ENCODE measurements at places on chromosomes 4 and X.

DNA sequence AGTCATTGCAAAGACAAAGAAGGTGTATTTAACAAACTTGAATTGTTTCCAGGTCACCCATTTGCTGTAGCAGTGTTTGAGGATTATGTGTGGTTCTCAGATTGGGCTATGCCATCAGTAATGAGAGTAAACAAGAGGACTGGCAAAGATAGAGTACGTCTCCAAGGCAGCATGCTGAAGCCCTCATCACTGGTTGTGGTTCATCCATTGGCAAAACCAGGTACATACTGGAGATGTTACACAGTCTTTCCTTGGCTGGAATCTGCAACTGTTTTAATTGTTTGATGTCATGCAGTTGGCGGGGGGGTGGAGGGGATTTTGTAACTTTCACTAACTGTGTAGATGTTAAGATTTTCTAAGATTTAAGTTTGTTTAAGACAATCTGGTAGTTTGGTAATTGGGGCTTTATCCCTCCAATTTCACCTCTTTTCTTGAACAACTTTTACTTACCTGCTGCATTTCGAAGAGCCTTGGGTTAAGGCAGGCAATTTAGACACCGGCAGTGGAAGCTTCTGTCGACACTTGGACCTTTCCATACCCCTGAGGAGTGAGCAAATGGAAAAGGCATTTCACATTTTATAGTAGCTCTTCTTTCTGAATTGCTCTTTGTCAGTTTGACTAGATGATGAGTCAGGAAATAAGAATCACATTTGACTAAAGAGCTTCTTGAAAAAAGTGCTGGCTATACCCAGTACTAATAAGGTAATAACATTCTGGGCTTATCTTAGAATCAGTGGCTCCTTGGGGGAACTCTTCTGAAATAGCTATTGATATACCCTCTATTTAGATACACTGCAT is 67.4 kb downstream of the EGF start:
- DNase-seq: no peak

- no peak for DNase-seq
Measured at GRCh38 chr4:123217664-123218063, 178.9 kb upstream of the SPRY1 start.

DNA sequence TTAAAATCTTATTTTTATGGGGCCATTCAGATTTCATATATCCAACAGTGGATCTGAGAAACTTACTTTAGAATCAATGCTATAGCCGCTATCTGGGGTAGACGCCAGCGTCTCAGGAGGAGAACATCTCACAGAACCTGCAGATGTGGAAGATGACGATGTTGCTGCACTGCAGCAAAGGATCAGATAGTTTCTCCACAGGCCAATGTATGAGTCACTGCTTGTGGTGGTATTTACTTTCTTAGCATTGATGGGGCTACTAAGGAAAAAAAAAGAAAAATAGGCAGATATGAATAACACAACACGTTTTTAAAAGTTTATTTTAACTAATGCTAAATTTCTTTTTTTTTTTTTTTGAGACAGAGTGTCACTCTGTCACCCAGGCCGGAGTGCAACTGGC is 85.9 kb downstream of the ZAR1 start:
- no peak for DNase-seq

- no peak for DNase-seq
Measured at GRCh38 chr4:107757864-107758476, 37.9 kb upstream of the PAPSS1 start.

GRCh38 chr4:5730436-5730835 is 19.4 kb downstream of the EVC start:
- no peak for DNase-seq

DNA sequence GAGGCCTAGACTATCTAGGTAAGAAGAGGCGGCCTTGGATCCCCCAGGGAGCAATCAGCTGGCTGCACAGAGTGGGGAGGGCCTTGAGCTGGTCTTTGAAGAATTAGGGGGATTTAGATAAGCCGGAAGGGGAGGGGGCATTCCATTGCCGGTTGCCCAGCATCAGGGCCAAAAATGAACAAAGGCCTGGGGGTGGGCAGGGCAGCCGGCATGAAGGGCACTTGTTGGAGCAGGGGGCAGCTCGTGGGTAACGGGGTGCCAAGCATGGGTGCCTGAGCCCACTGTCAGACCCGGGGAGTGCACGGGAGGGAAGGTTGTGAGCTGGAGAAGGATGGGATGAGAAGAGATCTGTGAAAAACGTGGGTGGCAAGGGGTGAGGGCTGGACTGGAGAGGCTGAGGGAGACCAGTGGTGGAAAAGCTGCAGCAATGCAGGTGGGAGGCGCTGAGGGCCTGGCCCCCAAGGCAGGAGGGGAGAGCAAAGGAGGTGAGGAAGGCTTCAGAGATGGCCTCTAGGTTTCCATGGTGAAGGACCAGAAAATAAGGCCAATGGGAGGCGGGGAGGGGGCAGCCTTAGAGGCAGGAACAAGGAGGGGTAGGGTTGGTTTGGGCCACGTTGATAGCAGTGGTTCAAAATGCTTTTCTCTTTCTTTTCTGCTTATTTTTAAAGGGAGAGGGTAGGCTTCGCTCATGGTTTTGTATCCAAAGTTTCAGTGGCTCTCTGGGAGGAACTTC is 8.6 kb downstream of the KLF3 start:
- no peak for DNase-seq

- DNase-seq: no peak
Measured at GRCh38 chr4:42906891-42907759, 14.6 kb downstream of the GRXCR1 start.

Measured in stimulated activated CD4-positive, alpha-beta T cell treated with anti-CD3 and anti-CD28 coated beads, Interleukin-4, amount 100 ng/mL, for 1 hour (primary cell).